ENCODE measurements at places on chromosomes 13 and 19.

GRCh38 chr13:43572656-43573360 is 214.0 kb downstream of the ENOX1 start:
- DNase-seq = peak; percentile 69

GRCh38 chr19:35266520-35267352 is 2.0 kb upstream of the USF2 start:
- DNase-seq = no peak

- DNase-seq = no peak
Observed at GRCh38 chr19:3683405-3684053, 16.7 kb downstream of the PIP5K1C start.

DNA sequence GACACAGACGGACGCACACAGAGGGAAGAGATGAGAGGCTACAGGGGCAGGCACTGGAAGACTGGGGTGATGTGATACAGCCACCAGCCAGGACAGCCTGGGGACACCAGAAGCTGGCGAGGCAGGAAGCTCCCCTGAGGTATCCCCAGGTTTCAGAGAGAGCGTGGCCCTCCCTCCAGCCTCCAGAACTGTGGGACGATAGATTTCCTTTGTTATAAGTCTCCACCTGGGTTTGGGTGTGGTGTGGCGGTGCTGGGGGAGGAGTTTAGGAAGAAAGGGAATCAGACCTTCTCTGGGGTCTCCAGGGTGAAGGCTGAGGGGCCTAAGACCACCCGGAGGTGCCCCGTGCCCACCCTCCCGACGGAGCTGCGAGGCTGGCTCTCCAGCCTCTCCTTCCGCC is 2.7 kb upstream of the ASPDH start:
- DNase-seq = no peak

- no peak for DNase-seq
Observed at GRCh38 chr13:98557937-98558792, 18.7 kb downstream of the STK24 start.

DNA sequence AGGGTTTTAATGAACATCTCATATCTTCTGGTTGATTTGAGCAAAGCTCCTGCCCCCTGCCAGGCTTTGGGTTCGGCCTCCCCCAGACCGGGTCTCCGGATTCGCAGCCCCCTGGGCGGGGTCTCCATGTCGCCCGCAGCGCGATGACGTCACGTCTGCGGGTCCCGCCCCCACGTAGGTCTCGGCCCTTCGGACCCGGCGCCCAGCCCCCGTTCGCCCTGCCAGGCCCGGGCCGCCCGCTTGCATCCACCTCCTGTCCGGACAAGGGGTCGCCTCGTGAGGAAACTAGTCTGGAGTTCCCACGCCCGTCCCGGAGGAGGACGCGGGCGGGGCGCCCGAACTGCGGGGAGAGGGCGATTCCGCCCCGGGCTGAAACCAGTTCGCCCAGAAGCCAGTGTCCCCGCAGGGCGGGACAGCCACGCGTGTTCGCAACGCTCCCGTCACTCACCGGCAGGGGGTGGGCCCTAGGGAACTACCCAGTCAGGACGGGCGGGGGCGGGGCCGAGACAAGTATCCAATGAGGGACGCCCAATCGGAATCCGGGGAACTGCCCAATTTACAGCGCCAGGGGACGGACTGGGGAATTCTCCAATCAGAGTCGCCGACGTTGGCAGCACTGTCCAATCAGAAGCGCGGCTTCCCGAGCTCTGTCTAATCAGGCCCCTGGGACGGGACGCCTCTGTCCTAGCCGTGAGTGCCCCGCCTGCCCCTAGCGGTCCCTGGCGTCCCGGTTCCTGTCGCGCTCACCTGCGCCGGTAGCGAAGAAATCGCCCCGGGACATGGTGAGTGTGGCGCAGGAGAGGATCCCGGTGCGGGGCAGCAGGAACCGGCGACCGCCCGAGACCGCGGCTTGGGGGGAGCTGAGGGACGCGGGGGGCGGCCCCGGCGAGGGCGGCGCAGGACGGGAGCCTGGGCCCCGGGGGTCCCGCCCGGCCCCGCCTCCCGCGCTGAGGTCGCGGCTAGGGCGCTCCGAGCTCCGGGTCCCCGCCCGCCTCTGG is at the start of gene ZNF555:
Gene ZNF555, plus strand, starts transcription at position 682 of the 998 bp plus-strand sequence. Its CDS starts 98 bp downstream, at position 780.
- peak; percentile 99 for DNase-seq

Measured in mammary epithelial cell (primary cell).